ENCODE measurements at places on chromosomes 1 and 21.

- DNase-seq: no peak
Observed at GRCh38 chr1:184387476-184388318, 868 bp downstream of the C1orf21 start.

- DNase-seq: no peak
Observed at GRCh38 chr21:19228226-19228625, 824.6 kb upstream of the TMPRSS15 start.

GRCh38 chr1:59917026-59917784 is 9.4 kb downstream of the CYP2J2 start:
- no peak for DNase-seq

- DNase-seq: no peak
Observed at GRCh38 chr1:222928212-222928611, 113.4 kb downstream of the DISP1 start.

- DNase-seq: no peak
Observed at GRCh38 chr1:201709564-201710295, 119.2 kb upstream of the IPO9 start.

- no peak for DNase-seq
Observed at GRCh38 chr1:92481971-92482664, 4.6 kb downstream of the GFI1 start.

DNA sequence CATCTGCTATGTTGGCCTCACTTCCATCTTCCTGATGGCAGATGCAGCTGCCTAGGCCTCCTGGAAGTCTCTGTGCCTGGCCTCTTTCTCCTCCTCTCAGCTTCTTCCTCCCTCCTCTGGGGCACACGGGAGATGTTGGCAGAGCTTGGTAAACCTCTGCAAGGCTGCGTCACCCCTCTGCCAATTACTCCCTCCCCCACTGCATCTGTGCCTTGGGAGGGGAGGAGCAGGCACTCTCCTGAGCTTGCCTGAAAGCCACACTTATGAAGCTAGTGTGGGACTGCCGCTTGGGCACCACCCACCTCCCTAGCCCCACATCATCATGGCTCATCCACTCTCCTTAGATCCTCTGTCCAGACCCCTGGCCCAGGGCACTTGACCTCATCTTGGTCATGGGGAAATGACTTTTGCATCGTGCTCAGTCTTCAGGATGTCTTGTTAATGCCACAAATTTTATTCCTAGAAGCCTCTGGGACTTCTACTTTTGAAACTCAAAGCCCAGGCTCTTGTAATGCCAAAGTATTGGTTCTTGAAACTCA is 7.3 kb upstream of the TMEM51 start:
- DNase-seq: no peak

DNA sequence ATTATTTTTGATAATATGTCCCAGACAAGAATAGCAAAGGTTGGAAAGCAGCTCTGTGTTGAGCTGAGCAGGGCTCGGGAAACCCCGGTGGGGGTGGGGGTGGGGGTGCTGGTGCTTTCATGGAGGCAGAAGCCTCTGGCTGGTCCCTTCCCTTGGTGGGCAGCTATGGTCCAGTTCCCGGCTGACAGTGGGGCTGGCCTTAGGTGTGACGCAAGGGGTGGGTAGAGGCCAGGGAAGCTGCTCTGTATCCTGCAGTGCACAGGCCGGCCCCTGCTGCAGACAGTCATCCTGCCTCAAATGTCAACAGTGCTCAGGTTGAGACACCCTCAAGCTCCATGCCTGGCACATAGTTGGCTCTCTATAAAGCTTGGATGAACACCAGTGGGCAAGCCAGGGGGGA is 8.9 kb downstream of the ACTL8 start:
- no peak for DNase-seq

DNA sequence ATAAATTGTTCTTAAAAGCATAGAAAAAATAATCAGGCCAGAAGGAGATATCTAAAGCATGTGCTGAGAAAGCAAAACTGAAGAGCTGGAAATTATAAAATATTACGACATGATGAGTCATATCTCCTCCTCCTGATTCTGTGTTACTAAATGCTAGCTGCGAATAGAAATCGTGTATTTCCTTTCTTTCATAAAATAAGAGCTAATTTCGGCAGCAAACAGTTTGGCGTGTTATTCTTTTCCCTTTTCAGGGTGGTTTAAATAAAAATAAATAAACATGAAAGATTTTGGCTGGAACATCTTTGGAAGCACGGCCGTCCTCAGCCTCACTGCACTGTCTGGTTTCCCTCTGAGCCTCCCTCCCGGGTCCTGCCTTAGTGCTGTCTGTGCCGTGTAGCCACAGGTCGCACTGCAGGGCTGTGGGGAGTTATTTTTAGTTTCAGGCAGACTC is 56.0 kb downstream of the ADARB1 start:
- peak; percentile 40 for DNase-seq

GRCh38 chr1:68826836-68827235 is 330.0 kb upstream of the DEPDC1 start:
- no peak for DNase-seq

DNA sequence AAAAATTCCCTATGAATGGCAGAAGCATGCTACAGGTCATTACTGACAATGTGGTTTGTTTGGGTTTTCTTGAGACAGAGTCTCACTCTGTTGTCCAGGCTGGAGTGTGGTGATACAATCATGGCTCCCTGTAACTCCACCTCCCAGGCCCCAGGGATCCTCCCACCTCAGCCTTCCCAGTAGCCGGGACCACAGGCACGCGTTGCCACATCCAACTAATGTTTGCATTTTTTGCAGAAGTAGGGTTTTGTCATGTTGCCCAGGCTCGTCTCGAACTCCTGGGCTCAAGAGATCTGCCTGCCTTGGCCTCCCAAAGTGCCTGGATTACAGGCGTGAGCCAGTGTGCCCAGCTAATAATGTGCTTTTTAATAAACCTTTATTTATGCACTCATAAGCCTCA is 259.1 kb downstream of the NFIA start:
- DNase-seq: no peak

- no peak for DNase-seq
Observed at GRCh38 chr1:912740-913301, 10.9 kb upstream of the SAMD11 start.

GRCh38 chr1:181149326-181150125 is 61.0 kb downstream of the IER5 start:
- DNase-seq: no peak

DNA sequence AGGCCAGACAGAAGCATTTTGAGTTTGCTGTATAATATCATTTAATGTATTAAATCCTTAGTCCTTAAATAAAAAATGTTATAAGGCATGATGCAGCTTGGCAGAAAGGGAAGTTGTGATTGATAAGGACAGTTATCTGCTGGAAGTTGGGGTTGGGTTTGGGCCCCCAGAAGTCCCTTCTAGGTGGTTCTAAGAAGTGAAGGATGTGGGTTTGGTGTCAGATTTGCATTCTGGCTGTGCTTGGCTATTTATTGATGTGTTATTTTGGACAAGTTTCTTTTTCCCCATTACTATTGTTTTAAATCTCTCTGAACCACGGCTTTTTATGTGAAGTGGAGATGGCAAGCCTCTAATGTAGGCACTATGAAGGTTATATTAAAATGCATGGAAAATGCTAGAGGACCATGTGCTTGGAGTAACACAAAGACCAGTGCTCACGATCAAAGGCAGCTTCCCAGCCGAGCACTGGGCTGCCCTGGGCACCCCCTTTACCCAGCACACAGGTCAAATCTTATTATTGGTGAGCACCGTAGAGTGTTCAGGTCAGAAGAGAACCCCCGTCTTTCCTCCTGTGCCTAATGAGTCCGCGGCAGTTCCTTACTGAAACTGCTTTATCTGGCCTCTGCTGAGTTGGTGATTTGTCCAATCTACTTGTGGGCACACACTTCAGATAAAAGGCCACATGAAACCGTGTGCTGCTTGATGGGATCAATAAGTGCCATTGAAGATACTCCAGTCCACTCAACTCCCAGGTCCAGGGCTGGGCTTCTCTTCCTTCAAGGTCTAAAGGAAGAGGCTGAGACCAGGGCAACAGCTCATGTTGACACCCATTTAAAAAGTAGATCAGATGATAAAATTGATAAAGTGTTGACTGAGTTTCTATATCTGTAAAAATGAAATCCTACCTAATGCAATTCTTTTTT is 212.0 kb downstream of the PRDM2 start:
- DNase-seq: no peak

- no peak for DNase-seq
Observed at GRCh38 chr21:14755086-14755485, 209.0 kb upstream of the SAMSN1 start.

- DNase-seq: no peak
Observed at GRCh38 chr21:38145104-38145503, 111.7 kb upstream of the KCNJ15 start.

GRCh38 chr1:150627826-150628410 is 1.5 kb downstream of the ENSA start:
- no peak for DNase-seq

DNA sequence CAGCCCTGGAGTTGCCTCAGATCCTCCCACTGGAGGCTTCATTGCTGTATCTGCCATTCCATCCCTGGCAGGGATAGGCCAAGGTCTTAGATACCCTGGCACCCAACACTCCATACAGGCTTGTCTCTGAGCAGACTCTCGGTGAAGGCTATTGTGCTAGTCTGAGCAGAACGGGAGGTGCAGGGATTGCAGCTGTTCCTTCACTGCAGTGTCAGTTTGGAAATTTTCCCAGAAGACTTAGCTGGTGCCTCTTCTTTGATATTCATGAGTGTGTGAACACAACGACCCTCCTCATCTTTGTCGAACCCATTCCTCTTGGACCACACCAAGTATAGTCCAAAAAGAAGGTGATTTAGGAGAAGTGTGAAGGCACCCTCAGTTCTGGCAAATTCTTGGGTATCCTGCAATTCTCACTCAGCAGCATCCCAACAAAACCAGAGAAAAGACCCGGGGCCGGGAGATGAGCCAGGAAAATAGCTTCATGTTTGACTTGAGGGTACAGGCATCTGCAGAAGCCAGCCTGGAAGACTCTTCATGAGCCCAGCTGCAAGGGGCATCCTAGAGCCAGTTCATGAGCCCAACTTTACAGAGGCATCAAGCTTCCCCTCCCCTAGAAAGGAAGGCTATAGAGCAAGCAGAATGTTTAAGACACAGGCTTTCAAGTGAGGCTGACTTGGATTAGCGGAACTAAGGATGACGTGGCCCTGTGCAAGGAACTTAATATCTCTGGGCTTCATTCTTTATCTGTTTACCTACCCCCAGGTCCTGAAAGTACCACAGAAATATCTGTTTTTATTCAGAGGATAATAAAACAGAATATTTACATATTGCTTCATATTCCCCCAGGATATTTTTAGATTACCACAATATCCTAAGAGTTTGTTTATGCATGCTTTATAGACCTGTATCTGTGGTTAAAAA is 38.8 kb upstream of the HAO2 start:
- DNase-seq: no peak

DNA sequence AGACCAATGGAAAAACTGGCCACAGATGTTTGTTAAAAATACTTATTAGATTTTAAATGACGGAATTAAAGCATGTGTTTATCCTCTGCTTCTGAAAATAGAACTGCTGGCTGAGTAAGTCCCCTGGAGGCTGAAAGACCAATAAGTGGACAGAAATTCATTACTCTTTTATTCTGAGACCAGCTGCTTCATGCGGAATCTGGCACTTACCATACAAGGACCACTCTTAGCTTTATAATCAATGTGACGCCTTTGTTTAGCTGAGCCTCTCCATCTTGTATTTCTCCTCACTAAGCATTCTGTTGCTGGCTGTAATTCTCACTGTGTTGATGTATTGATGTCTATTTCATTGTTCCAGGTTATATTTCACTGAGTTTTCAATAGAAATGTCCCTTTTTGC is 6.3 kb upstream of the EXO1 start:
- DNase-seq: no peak

GRCh38 chr21:33348706-33349105 is 23.9 kb downstream of the IFNAR1 start:
- DNase-seq: no peak

DNA sequence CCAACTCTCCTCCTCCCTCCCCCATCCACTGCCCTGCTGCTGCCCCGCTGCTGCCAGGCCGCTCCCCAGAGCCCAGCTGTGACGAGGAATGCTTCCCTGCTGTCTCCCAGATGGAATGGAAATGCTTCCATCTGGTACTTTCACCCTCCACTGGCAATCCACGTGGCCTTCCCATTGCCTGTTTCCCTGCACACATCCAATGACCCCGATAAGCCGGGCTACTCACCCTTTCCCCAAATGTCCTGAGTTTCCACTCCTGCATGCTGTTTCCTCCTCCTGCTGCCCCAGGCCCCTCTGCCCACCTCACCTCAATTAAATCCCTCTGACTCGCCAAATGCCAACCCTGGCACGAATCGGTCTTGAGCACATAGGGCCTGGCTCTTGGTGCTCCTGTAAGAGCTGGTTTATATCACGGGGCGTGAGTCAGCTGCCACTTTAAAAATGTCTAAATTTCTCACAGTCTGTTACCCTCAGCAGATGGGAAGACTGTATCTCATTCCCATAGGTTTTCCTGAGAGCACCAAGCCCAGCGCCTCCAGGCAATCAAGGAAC is 36.4 kb downstream of the MRAP start:
- DNase-seq: no peak

GRCh38 chr1:51990478-51990965 is at the start of gene RAB3B:
Gene RAB3B, minus strand, starts transcription at chr1:51990700. Its CDS starts 13,583 bp downstream, at chr1:51977117.
- no peak for DNase-seq

DNA sequence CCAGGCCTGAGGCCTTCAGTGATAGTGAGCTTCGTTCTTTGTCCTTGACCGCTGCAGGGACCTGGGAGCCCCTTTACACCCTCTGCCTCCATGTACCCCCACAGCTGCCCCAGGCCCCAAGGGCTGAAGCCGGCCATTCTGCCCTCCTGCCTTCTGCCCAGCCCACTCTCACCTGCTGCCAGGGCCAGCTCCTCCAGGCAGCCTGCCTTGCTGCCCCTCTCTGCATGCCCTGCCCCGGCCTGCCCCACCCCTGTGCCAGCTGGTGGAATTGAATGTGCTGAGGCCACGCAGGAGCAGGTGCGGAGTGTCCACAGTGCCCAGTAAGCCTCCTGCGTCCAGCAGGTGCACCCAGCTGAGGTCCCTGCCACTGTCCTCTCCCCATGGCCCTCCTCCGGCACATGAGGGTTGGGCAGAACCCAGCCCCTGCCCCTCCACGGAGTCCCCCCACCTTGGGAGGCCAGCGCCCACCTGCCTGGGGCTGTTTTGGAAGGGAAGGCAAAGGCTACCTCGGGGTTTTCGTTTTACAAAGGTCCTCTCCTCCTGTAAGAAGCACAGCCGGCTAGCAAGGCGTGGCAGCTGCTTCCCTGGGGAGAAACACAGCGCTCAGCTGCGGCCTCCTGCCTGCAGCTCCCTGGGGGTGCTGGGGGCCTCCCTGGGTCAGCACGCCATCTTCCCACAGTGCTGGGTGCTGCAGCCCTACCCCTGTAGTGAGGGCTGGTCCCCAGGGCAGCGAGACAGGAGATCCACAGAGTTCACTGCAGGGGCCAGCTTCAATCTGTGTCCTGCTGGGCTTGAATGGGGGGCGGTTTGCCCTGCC is 21.0 kb downstream of the MMEL1 start:
- no peak for DNase-seq

GRCh38 chr1:183285746-183286145 is 99.7 kb downstream of the LAMC2 start:
- no peak for DNase-seq

GRCh38 chr1:26827663-26828062 is 1.2 kb downstream of the ZDHHC18 start:
- DNase-seq: no peak

DNA sequence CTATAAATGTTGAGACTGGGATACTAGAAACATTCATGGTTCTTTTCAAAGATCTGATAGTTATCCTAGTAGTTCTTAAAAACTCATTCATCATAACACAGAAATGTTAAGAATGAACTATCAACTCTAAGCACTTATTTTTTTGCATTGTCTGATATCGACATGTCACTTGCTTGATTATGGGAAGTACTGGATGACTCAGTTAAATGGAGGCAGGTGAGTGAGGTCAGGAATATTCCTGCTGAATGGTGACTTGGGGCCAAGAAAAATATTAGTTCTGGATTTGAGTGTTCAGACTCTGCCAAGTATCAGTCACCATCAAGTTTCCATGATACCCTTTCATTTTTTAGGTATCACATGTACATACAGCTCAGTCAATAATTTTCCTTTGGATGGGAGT is 63.6 kb downstream of the NEK7 start:
- DNase-seq: peak; percentile 70
